T-helper 17 cell (primary cell): ENCODE measurements at places on chromosomes 6 and 20.

- no peaks in the 10 kb centered on the region for H3K27me3 ChIP-seq
- no peaks in the 10 kb centered on the region for H3K4me1 ChIP-seq
- H3K36me3 ChIP-seq: no peaks in the 10 kb centered on the region
- DNase-seq: no peak
Measured at GRCh38 chr6:67966830-67967229, 668.3 kb upstream of the ADGRB3 start.

- DNase-seq: no peak
- H3K27me3 ChIP-seq: no peaks in the 10 kb centered on the region
- H3K4me1 ChIP-seq: no peaks in the 10 kb centered on the region
- peaks cover 6% of the 10 kb centered on the region for H3K36me3 ChIP-seq
Measured at GRCh38 chr6:82955841-82956240, 109.8 kb downstream of the UBE3D start.

- no peaks in the 10 kb centered on the region for H3K27me3 ChIP-seq
- no peaks in the 10 kb centered on the region for H3K36me3 ChIP-seq
- H3K27ac ChIP-seq: peak overlapping the region; percentile 57
- no peak overlapping the region for H3K4me3 ChIP-seq
- DNase-seq: no peak
- peaks cover 10% of the 10 kb centered on the region for H3K4me1 ChIP-seq
Measured at GRCh38 chr6:157625764-157626163, 197.3 kb upstream of the SNX9 start.

DNA sequence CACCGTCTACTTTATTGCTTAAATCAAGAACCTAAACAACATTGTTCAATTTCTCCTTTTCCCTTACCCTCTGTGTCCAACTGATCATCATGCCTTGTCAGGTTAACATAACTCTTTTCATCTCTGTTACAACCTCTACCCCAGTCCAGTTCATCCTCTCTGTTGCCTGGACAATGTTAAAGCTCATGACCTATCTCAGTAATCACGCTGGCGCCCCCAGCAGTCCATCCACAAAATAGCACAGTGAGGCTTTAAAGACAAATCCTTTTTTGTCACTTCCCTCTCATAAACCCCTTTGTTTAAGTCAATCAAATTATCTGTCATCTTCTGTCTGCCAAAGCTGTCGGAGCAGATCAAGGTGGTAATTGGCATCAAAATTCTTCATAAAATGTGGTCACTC is 140.1 kb downstream of the QKI start:
- no peaks in the 10 kb centered on the region for H3K27me3 ChIP-seq
- no peaks in the 10 kb centered on the region for H3K36me3 ChIP-seq
- H3K27ac ChIP-seq: no peak overlapping the region
- DNase-seq: peak; percentile 31

DNA sequence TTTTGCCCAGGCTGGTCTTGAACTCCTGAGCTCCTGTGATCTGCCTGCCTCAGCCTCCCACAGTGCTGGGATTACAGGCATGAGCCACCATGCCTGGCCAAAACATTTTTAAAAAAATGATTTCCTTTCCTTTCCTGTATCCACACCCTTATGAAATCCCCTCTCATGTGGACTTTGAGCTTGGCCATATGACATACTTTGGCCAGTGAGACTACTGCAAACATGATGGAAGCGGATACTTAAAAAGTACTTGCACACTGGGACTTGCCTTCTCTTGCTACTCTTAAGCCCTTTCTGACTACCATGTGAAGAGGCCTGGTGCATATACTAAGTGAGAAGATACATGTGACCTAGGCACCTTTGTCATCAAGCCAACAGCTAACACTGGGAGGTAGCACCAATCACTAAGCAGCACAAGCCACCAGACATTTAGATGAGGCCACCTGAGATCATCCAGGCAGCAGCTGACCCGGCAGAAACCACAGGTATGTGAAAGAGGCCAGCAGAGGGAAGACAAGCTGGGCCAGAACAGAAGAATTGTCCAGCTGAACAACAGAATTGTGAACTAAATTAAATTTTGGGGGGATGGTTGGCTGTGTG is 78.5 kb upstream of the HDAC2 start:
- no peak overlapping the region for H3K27ac ChIP-seq
- H3K27me3 ChIP-seq: peaks cover 11% of the 10 kb centered on the region
- no peak for DNase-seq
- H3K4me3 ChIP-seq: no peak overlapping the region
- H3K4me1 ChIP-seq: no peaks in the 10 kb centered on the region

DNA sequence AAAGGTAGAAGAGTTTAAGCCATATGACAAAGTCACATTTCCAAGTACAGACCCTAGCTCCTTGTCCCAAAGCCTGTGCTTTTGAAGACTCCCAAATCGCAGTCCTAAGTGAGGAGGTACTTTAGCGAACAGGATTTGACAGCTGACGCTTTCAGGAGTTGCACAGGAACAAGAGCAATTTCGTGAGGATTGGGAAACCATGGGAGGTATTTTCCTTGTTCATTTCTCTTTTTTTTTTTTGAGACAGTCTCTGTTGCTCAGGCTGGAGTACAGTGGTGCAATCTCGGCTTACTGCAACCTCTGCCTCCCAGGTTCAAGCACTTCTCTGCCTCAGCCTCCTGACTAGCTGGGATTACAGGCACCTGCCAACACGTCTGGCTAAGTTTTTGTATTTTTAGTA is 150.6 kb downstream of the MTHFD1L start:
- no peaks in the 10 kb centered on the region for H3K27me3 ChIP-seq
- DNase-seq: no peak
- no peak overlapping the region for H3K27ac ChIP-seq
- no peak overlapping the region for H3K4me3 ChIP-seq
- H3K4me1 ChIP-seq: peaks cover 4% of the 10 kb centered on the region
- no peaks in the 10 kb centered on the region for H3K36me3 ChIP-seq

DNA sequence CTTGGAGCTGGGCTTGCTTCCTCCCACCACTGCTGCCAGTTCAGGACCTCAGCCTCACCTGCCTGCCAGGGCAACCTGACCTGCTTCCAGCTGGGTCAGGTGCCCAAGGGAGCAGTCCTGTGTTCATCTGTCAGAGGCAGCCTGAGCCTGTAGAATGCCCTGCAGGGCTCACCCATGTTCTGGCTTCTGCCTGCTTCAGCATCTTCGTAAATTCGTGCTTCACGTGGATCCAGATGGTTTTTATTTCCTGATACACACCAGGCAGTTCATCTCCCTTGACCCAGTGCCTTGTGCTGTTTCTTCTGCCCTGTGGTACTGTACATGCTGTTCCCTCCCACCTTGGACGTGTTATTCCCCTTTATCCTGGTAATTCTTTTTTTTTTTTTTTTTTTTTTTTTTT is 50.2 kb downstream of the ARID1B start:
- peaks cover 60% of the 10 kb centered on the region for H3K4me1 ChIP-seq
- no peak for DNase-seq
- H3K27ac ChIP-seq: peak overlapping the region; percentile 70
- peaks cover 4% of the 10 kb centered on the region for H3K36me3 ChIP-seq
- H3K27me3 ChIP-seq: no peaks in the 10 kb centered on the region

- no peak overlapping the region for H3K4me3 ChIP-seq
- H3K27me3 ChIP-seq: no peaks in the 10 kb centered on the region
- DNase-seq: no peak
- H3K36me3 ChIP-seq: peaks cover 16% of the 10 kb centered on the region
- H3K4me1 ChIP-seq: peaks cover 11% of the 10 kb centered on the region
- no peak overlapping the region for H3K27ac ChIP-seq
Measured at GRCh38 chr6:152146385-152146784, 338.9 kb downstream of the ESR1 start.

GRCh38 chr20:56628873-56629463 is at the start of gene TFAP2C:
Gene TFAP2C, plus strand, starts transcription at chr20:56629306. Its CDS starts 239 bp downstream, at chr20:56629545.
- H3K4me3 ChIP-seq: peak within 1 kb of the TSS; percentile 76
- H3K36me3 ChIP-seq: no peaks in the 10 kb centered on the region
- H3K27me3 ChIP-seq: peaks cover 55% of the 10 kb centered on the region
- H3K27ac ChIP-seq: no peak within 1 kb of the TSS
- DNase-seq: no peak
- peaks cover 3% of the 10 kb centered on the region for H3K4me1 ChIP-seq

DNA sequence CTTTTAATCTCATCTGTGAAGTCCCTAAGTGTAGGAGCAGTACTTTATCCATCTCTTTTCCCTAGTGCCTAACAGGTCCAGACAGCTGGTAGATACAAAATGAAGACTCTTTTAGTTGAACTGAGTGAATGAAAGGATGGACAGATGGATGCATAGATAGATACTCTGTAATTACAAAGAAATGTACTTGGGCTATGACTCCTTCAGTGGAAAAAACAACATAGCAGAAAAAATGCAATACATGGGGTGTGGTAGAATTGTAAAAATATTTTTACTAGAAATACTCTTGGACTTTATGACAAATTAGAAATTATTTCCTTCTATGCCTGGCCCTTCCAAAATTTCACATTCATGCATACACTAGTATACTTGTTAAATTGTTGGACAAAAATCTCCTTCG is 29.3 kb downstream of the KCNQ5 start:
- no peak overlapping the region for H3K27ac ChIP-seq
- H3K4me3 ChIP-seq: no peak overlapping the region
- peaks cover 5% of the 10 kb centered on the region for H3K27me3 ChIP-seq
- H3K4me1 ChIP-seq: peaks cover 10% of the 10 kb centered on the region
- H3K36me3 ChIP-seq: peaks cover 3% of the 10 kb centered on the region

DNA sequence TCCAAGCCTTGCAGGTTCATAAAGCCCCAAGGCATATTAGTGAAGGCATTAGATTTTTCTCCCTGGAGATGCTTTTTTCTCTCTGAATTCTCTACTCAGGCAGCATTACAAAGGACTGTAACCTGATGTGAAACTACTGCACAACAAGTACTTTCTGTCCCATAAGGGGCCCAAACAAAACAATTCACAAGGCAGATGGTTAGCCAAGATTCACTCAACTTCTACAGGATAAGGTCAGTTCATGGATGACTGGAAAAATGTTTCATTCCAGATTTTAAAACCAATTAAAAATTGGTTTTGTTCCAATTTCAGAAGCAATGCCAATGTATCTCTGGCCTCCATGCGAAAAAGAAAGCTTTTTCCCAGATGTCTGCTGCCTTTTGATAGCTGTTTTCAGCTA is 181.8 kb downstream of the KHDC1L start:
- DNase-seq: no peak
- H3K4me3 ChIP-seq: no peak overlapping the region
- no peaks in the 10 kb centered on the region for H3K36me3 ChIP-seq
- H3K27me3 ChIP-seq: peaks cover 6% of the 10 kb centered on the region
- H3K4me1 ChIP-seq: peaks cover 2% of the 10 kb centered on the region

DNA sequence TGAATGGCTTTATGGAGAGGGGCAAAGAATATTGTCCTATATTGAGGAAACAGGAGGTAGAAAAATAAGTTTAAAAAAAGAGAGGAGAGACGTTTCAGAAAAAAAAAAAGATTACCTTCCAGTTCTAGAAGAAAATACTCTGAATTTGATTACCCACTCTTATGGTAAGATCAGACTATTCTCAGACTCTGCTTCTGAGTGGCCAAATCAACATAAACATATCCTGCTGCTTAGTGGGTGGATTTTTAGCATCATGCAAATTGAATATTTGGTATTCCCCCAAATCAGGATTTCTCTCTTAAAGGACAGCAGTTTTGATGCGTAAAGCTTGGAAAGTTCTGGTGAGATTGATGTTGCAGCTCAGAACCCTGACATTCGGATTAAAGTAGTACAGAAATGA is 946.6 kb downstream of the TFAP2A start:
- no peak for DNase-seq
- H3K27me3 ChIP-seq: no peaks in the 10 kb centered on the region
- no peak overlapping the region for H3K4me3 ChIP-seq
- H3K27ac ChIP-seq: no peak overlapping the region

DNA sequence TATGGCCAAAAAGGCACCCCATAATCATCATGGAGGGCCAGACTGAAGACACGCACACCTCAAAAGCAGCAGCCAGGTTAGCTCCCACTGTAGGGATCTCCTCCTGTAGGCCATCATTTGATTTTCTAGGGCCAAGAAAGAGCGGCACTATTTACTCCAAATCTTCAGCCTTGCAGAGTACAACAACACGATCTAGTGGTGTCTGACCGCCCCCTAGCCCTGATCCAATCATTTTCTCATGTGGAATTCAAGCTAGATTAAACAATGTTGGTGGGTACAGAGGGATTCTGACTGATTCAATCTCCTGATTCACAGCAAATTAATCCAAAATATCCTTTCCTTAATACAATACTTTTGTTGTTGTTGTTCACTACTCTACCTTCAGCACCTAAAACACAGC is 12.5 kb downstream of the GNAS-AS1 start:
- DNase-seq: no peak
- H3K27ac ChIP-seq: peak overlapping the region; percentile 2

DNA sequence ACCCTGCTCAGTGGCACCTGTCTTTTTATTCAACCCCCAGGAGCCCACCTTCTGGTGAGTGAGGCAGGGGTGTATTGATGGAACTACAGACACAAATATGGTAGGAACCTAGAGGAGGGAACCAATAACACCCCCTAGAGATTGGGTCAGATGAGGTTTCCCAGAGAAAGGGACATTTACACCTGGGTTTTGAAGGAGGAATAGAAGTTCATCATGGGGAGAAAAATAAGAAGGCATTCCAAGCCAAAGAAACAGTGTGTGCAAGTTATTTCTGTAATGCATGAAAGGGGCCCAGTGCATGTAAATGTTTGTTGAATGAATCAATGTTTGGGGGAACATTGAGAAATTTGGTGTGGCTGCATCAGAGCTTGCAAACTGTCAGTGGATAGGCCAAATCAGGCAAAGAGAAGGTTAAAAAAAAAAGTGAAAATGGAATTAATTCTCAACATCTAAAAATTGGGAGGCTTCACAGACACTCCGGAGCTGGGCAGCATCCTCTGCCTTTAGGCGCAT is 11.1 kb upstream of the KIAA1755 start:
- no peak for DNase-seq
- no peaks in the 10 kb centered on the region for H3K4me1 ChIP-seq
- H3K27me3 ChIP-seq: peaks cover 21% of the 10 kb centered on the region
- peaks cover 3% of the 10 kb centered on the region for H3K36me3 ChIP-seq
- no peak overlapping the region for H3K4me3 ChIP-seq
- no peak overlapping the region for H3K27ac ChIP-seq

- peaks cover 12% of the 10 kb centered on the region for H3K27me3 ChIP-seq
- DNase-seq: no peak
- H3K27ac ChIP-seq: no peak overlapping the region
- H3K36me3 ChIP-seq: no peaks in the 10 kb centered on the region
Measured at GRCh38 chr6:90905351-90905750, 318.5 kb upstream of the MAP3K7 start.

DNA sequence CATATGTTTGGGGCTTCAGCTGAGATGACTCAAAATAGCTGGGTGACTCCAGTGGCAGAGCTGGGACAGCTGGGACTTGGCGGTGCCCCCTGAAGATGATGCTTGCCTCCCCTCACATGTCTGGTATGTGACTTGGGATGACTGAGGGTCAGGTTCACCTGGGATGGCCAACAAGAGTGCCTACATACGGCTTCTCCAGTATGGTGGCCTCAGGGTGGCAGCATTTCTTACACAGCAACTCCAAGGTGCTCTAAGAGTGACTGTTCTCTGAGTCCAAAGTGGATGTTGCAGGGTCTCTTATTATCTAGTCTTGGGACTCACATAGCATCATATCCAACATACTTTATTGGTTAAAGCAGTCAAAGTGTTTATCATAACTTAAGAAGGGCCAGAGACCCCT is 87.8 kb upstream of the CENPW start:
- no peaks in the 10 kb centered on the region for H3K27me3 ChIP-seq
- no peak overlapping the region for H3K27ac ChIP-seq
- no peak overlapping the region for H3K4me3 ChIP-seq
- no peaks in the 10 kb centered on the region for H3K36me3 ChIP-seq
- DNase-seq: no peak
- no peaks in the 10 kb centered on the region for H3K4me1 ChIP-seq

GRCh38 chr20:45518282-45518681 is 2.9 kb upstream of the SPINT3 start:
- H3K4me3 ChIP-seq: no peak overlapping the region
- peaks cover under 1% of the 10 kb centered on the region for H3K36me3 ChIP-seq
- peaks cover 44% of the 10 kb centered on the region for H3K27me3 ChIP-seq
- H3K4me1 ChIP-seq: no peaks in the 10 kb centered on the region
